ENCODE measurements at places on chromosomes 1 and 21. TPM values are rescaled to one million over a fixed set of nuclear protein-coding genes. Genes with fewer than 3 reads are reported as not detected.

Gene CD84
- 1.5 TPM for polyA plus RNA-seq

Gene TBX15
- 0.32 TPM for polyA plus RNA-seq

Gene BRDT
- not detected for polyA plus RNA-seq

Gene KPRP
- not detected for polyA plus RNA-seq

Gene OR2L5
- polyA plus RNA-seq, result not detected

GRCh38 chr1:39947260-39947659 lies 7.7 kb upstream of the MFSD2A start:
- DNase-seq, result no peak

DNA sequence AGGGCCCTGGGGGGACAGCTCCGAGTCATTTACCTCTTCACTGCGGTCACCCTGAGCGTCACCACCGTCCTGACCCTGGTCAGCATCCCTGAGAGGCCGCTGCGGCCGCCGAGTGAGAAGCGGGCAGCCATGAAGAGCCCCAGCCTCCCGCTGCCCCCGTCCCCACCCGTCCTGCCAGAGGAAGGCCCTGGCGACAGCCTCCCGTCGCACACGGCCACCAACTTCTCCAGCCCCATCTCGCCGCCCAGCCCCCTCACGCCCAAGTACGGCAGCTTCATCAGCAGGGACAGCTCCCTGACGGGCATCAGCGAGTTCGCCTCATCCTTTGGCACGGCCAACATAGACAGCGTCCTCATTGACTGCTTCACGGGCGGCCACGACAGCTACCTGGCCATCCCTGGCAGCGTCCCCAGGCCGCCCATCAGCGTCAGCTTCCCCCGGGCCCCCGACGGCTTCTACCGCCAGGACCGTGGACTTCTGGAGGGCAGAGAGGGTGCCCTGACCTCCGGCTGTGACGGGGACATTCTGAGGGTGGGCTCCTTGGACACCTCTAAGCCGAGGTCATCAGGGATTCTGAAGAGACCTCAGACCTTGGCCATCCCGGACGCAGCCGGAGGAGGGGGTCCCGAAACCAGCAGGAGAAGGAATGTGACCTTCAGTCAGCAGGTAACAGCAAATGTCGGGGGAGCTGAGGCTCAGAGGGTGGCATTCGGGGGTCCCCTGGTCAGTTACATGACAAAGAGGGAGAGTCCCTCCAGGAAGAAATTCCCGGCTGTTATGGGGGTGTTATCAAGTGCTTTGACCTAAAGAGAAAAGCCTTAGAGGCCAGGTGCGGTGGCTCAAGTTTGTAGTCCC lies 12.6 kb downstream of the SLC45A1 start:
- no peak for DNase-seq

GRCh38 chr1:15330028-15330427 lies 79.7 kb upstream of the EFHD2 start:
- DNase-seq, result no peak
